ENCODE measurements at places on chromosomes 13 and 19.

DNA sequence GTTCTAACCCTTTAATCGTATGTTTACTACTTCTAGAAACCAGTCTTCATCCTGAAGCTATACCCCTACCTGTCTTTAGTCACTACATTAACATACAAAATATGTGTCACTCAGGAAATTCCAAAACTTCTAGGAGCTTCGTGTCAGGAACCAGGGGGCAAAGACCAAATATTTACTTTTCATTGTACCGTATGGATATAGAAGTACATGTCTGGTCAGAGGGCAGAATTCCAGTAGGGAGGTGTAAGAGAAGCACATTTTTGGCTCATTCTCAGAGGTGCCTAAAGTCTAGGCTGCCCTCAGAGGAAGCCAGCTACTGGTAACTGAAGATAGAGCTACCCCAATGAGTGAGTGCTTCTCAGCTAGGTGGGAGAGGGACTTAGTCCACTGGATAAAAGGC, 320.7 kb downstream of the DIAPH3 start:
- no peak for DNase-seq

- no peak for DNase-seq
Observed at GRCh38 chr19:58154287-58154678, 3.7 kb upstream of the ZNF329 start.

DNA sequence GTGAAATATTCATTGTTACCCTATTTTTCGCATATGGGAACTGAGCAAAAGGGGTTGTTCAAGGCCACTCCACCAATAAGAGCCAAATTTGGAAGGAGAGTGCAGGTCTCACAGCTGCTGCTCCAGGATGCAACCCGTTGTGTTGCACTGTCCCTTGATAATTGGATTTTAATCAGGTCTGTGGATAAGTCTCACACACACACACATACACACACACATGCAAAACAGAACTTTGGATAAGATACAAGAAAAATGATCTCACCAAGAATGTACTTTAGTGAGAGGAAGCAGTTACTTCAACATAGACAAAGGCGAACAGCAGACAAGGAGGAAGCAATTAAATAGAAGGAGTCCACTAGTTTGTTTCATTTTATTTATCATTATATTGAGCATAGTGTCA, 127.3 kb upstream of the EDNRB start:
- no peak for DNase-seq

- no peak for DNase-seq
Observed at GRCh38 chr19:3509566-3509989, 3.5 kb downstream of the FZR1 start.

- DNase-seq, result peak; percentile 96
Observed at GRCh38 chr13:50124536-50125303, 109.5 kb downstream of the KCNRG start.

GRCh38 chr13:50842251-50842989, 1.1 kb downstream of the DLEU7 start:
- DNase-seq, result no peak

- DNase-seq, result no peak
Observed at GRCh38 chr19:15180451-15181390, 20.1 kb downstream of the NOTCH3 start.

DNA sequence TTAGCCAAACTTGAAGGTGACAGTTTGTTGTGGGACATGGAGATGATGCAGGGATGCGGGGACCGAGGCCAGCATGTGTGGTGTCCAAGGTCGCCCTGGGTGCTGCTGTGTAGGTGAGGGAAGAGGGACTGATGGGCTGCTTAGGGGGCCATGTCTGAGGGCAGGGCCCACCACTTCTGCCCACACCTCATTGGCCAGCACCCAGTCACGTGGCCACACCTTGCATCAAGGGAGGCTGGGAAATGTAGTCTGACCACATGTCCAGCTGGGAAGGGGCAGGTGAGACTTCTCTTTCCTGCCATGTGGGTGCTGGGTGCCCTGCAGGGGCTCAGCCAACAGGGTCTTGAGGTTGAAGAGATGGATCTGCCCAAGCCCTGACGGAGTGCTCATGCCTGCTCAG, 88.9 kb downstream of the KDM4B start:
- DNase-seq, result no peak

DNA sequence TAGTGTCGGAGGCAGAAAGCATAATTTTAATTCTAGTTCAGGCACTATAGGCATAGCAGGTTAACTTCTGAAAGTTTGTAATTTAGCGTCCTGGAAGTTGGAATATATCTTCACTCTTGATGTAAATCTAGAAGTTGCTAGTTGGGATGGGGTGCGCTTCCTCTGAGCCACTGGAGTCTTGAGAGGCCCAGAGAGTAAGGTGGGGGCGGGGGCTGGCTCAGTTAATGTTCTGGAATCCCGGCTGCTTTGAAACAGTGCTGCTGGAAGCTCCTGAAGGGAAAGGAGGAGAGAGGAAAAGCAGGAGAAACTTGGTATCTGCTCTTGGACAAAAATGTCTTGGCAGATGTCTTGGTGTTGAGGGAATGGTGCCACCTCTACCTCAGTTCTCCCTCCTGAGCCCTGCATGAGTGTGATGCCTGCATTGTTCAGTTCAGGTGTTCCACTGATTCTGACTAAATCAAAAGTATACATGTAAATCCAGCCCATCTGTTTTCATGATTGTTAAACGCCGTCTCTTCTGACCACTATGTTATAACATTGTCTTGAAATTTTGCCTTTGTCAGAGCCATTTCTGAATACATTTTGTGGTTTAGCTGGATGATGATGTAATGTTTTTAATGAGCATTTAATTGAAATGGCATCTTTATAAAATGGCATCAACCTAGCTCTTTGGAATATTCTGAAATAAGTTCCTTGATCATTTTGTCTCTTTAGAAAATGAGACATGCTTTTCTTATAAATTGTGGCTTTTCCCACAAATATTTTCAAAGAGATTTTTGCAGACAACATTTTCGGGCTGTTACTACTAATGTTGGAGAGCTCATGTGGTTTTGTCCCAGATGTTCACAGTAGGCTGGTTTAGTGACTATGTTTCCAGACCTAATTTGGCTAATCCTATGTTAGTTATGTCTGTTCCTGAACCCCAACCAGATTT, 202.7 kb downstream of the SHISA2 start:
- DNase-seq, result no peak

DNA sequence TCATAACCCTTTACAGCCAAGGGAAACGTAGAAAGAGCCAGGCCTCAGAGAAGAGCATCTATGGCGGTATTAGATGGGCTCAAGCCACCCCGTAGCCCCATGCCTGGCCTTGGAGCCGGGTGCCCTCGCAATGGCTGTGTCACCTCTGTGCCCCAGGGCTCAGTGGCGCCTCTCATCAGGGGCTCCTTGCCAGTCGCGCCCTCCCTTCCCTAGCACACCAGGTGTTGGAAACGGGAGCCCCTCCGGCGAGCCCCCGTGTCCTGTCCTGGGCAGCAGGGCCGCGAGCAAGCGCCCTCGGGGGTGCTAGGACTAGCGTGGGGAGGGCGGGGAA, 453 bp downstream of the ZNF256 start:
- no peak for DNase-seq

Data from stimulated activated CD8-positive, alpha-beta memory T cell treated with anti-CD3 and anti-CD28 coated beads, Interleukin-2, amount 100 ng/mL, for 1 hour (primary cell).